ENCODE measurements at places on chromosomes 16 and 17. TPM values are rescaled to one million over a fixed set of nuclear protein-coding genes. Genes with fewer than 3 reads are reported as not detected.

Gene SGCA
- total RNA-seq = not detected

DNA sequence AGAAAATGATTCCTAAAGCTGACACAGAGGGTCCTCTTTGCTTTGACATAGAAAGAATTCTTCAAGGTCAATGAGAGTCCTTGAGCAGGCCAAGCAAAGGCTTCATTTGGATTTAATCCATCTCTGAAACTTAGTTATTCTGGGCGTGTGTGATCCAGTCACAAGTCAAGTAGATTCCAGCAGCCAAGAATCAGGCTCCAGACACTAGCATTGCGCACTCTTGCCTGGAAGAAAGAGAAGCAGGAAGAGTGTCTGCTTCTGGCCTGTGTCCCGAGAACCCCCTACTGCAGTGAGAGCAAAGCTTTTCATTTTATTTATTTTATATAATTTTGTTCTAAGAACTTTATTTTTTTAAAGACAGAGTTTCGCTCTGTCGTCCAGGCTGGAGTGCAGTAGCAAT, 88.2 kb upstream of the CACNG5 start:
- no peak for DNase-seq

DNA sequence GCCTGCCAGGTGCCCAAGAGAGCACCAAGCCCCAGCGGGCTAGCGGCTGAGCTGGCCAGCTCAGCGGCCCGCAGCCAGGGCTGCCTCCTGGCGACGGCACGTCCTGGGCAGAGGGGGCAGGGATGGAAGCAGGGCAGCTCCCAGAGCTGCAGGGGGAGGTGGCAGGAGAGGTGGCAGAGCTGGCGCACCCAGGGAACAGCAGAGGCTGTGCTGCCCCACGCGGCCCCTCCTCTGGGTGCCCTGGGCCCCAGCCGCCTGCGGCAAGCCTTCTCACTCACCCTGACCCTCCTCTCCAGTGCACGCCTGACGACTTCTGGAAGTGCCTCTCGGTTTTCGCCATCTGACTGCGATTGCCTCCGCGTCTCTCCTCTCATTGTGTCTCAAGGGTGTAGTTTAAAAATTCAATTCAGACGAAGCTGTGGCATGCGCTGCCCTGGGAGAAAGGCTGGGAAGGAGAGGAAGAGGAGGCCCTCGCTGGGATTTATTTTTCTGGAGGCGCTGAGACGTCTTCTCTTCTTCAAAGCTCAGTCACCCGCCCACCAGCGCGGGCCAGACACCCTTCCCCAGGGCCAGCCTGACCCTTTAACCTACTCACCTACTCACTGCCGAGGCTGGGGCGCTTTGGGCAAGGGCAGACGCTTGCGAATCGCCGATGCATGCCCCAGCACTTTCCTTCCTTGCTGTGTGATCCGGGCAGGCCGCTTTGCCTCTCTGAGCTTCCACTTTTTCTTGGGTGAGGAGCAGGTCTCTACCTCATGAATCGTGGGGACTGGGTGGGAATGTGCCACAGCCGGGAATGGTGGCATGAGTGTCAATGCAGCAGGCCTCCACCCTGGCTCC, 24.9 kb downstream of the GSE1 start:
- DNase-seq = no peak

- no peak for DNase-seq
Measured at GRCh38 chr16:15835136-15835878, 21.5 kb downstream of the MYH11 start.

DNA sequence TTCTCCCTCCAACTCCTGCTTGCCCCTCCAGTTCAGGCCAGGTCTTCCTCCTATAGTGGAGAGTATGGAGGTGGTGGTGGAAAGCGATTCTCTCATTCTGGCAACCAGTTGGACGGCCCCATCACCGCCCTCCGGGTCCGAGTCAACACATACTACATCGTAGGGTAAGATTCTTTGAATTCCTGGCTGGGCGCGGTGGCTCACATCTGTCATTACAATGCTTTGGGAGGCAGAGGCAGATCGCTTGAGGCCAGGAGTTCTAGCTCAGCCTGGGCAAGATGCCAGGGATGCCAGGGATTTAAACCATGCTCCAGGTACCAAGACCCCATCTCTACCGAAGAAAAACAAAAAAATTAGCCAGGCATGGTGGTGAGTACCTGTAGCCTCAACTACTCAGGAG, 1.4 kb downstream of the ZG16 start:
- no peak for DNase-seq

DNA sequence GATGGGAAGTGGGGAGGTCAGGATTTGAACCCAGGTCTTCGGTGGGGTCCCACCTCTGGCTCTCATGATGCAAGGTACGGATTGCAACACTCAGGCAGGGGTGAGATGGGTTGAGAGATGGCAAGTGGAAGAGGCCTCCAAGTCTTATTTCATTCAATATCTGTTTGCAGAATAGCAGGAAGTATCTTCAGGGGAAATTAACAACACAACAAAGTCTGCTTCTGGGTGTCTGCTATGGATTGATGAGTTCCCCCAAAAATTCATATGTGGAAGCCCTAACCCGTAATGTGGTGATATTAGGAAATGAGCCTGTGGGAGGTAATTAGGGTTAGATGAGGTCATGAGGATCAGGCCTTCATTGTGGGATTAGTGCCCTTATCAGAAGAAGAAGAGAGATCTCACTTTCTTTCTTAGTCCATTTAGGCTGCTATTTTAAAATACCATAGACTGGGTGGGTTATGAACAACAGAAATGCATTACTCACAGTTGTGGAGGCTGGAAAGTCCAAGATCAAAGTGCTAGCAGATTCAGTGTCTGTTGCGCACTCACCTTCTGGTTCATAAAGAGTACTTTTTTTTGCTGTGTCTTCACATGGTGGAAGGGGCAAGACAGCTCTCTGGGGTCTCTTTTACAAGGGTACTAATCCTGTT, 4.4 kb upstream of the CD300H start:
- DNase-seq = no peak

Gene ZDHHC1
- 24.4 TPM for total RNA-seq

Gene MT3
- total RNA-seq = 3.5 TPM

DNA sequence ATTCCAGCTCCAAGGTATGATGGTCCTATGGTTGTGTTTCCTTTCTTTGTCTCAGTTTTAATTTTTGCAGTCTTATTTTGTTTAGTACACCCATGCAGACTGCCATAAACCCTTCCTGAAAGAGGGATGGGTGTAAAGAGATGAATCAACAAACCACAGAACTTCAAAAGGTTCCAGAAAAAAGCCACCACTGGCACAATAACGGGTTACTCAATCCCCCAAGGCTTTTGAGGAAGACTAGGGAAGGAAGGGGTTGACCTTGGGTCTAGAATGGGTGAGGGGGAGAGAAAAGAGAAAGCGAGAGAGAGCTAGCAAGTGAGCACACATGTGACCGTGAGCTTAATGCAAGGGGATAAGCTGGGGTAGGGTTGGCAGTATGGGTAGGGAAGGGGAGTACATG, 168.1 kb downstream of the XYLT1 start:
- DNase-seq = no peak

DNA sequence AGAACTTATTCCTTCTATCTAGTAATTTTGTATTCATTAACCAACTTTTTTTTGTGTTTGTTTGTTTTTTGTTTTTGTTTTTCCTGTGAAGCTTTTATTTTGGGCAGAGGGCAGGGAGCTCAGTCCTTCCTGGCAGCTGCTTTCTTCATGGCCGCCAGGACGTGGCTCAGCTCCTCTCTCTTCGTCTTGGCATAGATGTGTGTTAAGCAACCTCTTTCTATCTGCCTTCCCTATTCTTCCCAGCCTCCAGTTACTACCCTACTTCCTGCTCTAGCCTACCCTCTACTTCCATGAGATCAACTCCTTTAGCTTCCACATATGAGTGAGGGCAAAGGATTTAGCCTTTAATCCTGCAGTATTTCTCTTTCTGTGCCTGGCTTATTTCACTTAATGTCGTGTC, 8.2 kb upstream of the BRD7 start:
- no peak for DNase-seq

DNA sequence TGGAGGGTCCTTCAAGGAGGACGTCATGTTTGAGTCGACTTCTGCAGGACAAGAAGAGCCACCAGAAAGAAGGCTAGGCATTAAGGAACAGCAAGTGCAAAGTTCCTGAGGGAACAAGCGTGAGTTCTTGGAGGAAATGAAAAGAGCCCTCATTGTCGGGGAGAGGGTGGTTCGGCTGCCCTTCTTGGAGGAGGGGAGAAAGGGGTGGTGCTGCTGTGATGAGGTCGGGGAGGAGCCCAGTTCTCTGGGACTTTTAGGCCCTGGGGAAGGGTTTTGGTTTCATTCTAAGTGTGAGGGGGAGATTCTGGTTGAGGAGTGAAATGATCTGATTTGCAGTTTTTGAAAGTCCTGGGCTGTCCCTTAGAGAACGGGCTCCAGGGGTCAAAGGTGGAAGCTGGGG, 4.1 kb downstream of the BICDL2 start:
- peak; percentile 34 for DNase-seq

GRCh38 chr16:71895679-71896365, 491 bp downstream of the IST1 start:
- DNase-seq = peak; percentile 45

Gene PYCARD
- total RNA-seq = 118 TPM

Gene CIAPIN1
- total RNA-seq = 46.4 TPM

DNA sequence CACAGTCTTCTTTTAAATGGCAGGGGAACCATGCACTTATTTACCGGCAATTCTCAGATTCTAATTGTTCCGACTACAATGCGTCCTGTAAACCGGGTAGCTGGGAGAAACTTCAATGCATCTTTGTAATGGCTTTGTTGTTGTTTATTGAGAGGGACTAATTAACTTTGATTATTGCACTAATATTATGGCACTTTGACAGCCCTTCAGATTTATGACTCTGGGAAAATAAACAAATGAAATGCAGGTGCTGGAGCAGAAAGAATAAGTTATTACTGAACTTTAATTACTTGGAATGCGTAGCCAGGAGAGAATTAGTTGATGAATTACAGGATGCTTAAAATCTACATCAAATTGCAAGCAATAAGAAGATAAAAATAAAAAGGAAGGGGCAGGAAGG, 77.0 kb downstream of the WWOX start:
- no peak for DNase-seq

Gene CHST5
- 0.25 TPM for total RNA-seq

Data from HT-29 (cell line).